ENCODE measurements at places on chromosomes 5 and 9.

DNA sequence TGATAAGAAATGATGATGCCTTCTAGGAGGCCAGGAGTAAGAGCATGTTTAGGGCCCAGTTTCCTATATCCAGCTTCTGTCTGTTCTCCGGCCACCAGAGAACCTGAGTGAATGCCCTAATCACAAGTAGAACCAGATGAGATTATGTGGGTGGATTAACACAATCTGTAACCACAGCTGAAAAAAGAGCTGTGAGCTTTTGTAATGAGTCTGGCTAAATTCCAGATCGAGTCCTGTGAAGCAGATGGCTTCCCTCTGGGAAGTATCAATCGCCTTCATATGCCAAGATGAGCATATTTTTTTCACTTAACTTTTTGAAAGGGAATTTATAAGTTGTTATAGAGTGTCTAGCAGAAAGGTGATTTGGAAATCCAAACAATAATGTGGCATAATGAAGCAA lies 99.8 kb downstream of the NNT start:
- peak; percentile 22 for DNase-seq

GRCh38 chr5:154371687-154372086 lies 74.1 kb upstream of the SAP30L start:
- no peak for DNase-seq

DNA sequence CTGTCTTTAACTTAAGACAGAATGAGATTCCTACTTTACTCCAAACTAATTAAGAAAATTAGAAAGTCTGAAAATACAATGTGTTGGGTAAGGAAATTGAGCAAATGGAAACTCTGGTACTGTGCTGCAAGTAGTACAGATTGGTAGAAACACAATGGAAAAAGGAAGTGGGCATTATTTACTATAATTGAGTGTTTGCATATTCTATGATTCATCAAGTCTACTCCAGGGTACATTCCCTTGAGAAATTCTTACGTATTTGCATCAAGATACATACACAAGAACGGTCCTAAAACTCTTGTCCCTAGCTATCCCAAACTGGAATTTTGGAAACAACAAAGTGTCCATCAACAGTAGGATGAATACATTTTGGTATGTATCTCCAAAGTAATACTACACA lies 123.5 kb upstream of the TARS1 start:
- DNase-seq: no peak

- no peak for DNase-seq
Measured at GRCh38 chr5:90506221-90506620, 23.2 kb downstream of the LYSMD3 start.

DNA sequence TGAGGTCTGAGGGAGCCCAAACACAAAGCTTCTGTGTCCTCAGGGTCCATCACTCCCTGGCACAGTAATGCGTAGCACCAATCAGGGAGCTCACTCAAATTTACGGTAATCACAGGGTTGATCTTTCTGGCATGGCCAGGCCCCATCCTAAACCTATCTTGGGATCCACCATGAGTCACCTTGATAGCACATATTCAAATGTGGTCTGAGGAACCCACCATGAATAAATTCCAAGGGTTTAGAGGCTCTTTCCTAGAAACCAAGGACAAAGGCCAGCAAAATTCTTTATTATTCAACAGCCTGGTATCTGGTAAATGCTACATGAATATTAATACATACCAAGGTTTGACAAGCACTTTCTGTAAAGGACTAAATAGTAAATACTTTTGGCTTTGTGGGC lies 254.5 kb downstream of the TLR4 start:
- DNase-seq: no peak

DNA sequence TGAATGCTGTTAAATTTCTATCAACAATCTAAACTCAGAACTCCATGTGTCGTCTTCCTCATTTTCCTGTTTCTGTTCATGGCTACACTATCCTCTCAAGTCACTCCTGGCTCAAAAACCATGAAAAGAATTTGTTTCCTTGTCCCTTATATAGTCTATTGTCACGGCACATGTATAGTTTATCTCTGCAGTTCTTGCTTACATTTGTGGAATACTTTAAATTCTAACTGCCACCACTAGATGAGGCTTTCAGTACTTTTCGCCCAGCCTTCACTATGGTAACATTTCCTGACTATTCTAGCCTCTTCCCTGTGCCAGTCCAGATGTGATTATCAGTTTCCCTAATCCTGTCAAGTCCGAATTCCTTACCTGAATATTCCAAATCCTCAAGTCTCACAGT lies 34.6 kb downstream of the PKD2L2 start:
- no peak for DNase-seq

DNA sequence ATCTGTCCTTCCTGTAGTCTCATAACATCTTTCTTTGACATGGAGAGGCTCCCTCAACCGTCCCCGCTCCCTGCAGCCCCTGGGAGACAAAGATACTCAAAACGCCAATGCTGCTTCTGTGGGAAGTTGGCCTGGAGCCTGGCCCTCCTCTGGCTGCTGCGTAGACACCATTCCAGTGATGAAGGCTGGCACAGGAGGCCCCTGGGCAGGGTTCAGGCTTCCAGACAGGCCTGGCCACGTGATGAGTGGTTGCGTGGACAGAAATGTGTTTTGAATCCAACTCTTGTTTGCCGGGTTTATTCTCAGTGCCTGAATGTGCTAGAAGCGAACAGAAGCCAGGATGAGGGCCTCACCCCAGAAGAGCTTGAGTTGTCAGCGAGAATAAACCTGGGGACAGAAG lies 43.2 kb upstream of the NKX2-5 start:
- DNase-seq: no peak

GRCh38 chr5:100787648-100788047 lies 115.4 kb downstream of the ST8SIA4 start:
- no peak for DNase-seq
